ENCODE measurements at places on chromosomes 11 and 22. TPM values are rescaled to one million over a fixed set of nuclear protein-coding genes. Genes with fewer than 3 reads are reported as not detected.

Gene KRTAP5-11
- not detected for total RNA-seq

DNA sequence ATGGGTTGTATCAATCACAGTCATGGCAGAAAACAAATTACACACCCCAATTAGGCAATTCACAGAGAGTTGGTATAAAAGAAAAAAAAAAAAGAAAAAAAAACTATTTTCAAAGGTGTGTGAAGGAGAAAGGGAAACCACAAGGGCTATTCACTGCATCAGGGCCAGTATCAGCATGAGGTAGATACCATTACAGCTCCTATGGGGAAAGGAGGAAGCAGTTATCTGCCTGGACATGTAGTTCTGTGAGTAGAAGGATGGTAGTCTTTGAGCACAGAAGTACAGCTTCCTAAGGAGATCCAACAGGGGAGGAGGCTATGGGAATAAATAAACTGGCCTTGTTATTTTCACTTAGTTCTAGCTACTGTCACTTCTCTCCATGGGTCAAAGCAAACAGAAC lies 746.1 kb downstream of the LUZP2 start:
- no peak for DNase-seq

DNA sequence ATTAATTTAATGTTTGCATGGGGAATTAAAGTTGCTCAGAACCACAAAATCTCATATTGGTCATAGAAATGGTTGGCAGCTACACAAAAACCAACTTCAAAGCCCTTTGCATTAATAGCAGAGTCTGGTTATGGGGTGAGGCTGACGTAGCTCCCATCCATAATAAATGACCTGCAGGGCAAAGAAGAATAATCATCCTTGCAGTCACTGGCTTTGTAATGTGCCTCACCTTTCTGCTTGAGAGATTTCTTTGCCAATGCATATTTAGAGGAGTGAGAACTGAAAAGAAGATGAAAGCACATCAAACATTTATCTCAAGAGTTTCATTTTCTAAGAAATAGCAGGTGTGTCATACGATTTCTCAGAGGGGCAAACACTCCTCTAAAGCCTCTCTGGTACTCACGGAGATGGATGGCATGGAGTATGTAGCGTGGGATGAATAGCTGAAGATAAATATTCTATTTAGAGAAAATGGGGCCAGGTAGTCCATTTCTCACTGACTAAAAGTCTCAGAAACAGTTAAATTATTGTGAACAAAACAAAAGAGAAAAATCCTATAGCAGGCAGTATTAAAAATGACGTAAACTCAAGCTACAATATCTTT lies 1491.9 kb downstream of the FAM181B start:
- no peak for DNase-seq

Gene PDGFB
- total RNA-seq: 17.5 TPM

DNA sequence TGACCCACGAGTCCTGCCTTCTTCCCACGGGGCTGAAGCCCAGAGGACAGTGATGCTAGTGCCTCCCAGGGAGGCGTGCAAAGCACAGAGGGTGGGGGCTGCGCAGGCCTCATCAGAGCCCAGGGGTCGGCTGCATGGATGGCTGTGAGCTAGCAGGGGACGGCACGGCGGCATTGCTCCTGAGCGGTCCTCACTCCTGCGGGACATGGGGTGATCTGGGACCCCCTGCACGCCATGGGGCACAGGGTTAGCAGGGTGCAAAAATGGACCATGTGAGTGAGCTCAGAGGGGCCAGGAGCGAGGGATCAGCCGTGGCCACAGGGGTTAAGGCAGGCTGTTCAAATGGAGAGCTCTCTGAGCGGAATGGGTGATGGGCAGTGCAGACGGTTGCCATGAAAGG lies 138.3 kb downstream of the SNX19 start:
- DNase-seq: no peak

Gene MMP3
- not detected for total RNA-seq

DNA sequence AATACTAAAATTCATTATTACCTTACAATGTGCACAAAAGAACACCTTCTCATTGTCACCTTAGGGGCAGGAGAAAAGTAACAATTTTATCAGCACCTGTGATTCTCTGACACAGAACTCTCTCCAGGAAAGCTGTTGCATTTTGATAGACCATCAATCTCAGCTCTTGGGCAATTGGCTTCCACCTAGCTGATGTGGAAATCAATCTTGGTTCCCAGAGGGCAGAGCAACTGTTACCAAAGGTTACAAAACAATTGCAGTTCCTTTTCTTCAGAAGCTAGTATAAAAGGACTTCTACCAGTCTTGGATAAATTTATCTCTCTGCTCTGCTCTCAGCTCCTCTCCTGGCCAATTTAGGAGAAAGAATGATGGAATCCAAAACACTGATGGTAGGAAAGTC lies 157.8 kb upstream of the DDI1 start:
- no peak for DNase-seq

Measured in left cardiac atrium (tissue), 4 donors.